Daoy (cell line): ENCODE measurements at places on chromosomes 3 and 15. TPM values are rescaled to one million over a fixed set of nuclear protein-coding genes. Genes with fewer than 3 reads are reported as not detected.

GRCh38 chr3:166013073-166013679, 176.0 kb upstream of the BCHE start:
- no peak for DNase-seq

DNA sequence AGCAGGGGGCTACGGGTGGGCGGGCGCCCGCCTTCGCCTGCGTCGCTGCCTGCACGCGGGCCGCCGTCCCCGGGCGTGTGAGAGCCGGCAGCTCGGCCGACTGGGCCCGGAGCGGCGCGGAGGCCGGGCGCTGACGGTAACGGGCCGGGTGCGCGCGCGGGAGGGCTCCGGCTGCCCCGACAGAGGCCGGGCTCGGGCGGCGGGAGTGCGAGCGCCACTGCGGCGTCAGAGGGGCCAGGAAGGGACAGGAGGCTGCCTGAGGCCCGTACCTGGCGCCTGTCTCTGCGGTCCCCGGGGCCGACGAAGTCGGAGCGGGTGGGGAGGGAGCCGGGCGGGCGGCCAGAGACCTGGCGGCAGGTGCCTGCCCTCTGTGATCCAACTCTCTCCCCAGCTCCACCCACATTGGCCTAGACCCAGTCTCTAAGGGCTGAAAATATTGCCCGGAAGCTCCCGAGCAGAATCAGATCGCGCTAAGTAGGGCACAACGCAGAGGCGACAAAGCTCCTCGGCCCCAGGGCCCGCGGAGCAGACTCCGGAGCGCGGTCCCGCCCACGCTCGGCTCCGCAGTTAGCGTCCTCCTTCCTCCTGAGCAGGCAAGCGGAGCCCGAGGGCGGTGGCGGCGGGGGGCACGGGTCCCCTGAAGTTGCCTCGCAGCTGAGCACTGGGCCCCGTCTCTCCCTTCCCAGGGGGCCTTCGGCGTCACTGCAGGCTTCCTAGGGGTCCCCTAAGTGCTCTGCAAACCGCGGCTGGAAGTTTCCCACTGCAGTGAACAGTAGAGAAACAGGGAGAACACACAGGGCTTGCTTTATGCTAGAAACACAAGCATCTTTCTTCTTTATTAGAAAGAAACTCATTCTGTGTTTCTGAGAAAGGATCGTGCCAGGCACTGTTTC, at the start of gene MAN2A2:
Gene MAN2A2, plus strand, starts transcription at position 463 of the 893 bp plus-strand sequence. CDS start 906 bp downstream, outside the sequence.
- peak; percentile 63 for DNase-seq

GRCh38 chr3:198076722-198077308, 116.8 kb downstream of the LMLN start:
- no peak for DNase-seq

DNA sequence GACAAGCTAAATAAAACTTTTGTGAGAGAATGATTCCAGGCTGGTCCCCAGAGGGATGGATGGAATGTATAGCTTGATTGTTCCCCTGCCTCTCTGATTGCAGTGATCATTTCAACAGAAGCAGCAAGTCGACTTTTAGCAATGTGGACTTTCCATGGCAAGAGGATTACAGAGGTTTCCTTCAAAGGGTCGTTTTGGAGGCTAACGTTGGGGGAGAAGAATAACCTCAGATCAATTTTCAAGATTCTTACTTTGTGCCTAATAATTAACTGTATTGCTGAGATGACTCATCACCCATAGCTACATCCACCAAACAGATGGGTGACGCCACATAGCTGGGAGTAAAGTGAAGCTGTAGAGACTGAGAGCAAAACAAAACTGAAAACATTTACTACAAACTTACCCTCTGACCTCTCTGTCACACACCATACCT, 79.9 kb downstream of the GTPBP8 start:
- peak; percentile 24 for DNase-seq

GRCh38 chr3:148992635-148993255, 1.4 kb downstream of the GYG1 start:
- no peak for DNase-seq

DNA sequence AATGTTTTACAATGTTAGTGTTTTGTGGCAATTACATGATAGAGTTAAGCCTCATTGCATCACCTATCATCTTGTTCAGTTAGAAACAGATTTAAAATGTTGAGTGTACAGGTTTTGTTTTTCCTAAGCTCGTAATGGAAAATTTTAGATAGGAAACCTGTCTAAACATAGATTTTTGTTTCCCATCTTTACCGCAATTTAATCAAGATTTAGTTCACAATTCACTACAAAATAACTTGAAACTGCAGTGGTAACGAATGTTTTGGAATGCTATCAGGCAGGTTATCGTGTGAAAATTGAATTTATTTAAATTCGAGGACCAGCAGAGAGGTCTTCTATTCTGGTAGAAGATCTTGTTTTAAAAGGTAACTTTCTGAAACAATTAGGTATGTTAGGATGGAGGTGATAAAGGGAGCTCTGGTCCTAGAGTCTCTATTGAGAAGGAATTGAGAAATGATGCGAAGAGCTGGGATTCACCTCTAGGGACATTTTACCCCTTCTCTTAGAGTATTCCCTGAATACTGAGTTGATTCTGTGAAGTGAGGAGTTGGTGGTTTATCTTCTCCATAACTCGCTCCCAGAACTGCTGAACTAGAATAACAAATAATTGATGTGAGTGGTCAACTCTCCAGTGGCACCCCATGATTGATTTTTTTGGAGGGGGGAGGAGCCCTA, 1.4 kb downstream of the DOCK3 start:
- DNase-seq: no peak

GRCh38 chr3:196611761-196612483, 27.6 kb upstream of the NRROS start:
- DNase-seq: no peak

GRCh38 chr3:37906734-37907282, 45.1 kb downstream of the CTDSPL start:
- DNase-seq: no peak

DNA sequence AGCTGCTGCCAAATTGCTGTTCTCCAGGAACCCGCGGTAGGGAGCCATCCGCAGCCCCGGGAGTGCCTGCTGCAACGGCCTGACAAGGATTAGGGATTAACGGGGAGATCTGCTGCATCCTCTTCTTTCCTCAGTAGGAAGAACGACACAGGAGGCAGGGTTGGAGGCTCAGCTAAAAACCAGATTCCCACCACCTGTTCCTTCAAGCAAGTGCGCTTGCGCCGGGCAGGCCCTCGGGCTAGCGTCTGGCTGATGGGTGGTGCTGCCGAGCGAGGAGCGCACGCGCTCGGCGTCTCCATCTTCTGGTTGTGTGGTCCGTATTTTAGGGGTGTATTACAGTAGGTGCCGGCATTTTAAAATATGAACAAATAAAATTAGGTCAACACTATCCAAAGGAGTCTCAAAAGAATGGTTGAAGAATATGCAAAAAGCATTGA, 25.4 kb upstream of the SLC25A26 start:
- DNase-seq: peak; percentile 74

DNA sequence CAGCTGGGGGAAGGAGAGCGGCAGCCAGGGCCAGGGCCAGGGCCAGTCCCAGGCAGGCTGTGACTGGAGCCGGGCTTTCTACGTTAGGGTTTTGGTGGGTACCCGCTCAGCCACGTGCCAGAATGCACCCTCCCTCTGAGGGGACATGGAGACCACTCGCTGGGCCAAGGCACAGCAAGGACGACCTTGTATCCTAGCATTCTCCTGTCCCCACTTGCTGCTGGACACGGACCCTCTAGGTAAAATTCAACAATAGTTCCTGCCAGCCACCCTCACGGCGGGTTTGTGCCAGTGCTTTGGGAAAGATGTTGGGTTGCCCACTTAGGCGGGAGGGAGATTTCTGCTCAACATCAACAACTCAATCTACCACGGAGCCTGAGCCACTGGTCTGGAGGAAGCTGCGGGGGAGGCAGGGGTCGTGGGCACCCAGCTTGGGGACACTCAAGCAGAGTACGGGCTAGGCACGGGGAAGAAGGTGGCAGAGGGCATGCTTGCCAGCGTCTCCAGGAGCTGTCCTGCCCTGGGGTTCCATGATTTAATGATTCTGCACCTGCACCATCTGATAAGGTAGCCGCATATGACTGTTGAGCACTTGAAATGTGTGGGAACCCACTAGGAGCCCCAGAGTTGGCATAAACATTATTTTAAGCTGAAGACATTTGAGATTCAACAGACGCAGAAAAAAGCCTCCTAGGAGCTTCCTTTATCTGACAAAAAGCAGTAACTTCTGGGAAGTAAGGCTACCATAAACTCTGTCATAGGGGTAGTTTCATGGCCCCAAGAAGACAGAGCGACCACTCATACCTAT, 22.5 kb upstream of the C15orf39 start:
- no peak for DNase-seq

DNA sequence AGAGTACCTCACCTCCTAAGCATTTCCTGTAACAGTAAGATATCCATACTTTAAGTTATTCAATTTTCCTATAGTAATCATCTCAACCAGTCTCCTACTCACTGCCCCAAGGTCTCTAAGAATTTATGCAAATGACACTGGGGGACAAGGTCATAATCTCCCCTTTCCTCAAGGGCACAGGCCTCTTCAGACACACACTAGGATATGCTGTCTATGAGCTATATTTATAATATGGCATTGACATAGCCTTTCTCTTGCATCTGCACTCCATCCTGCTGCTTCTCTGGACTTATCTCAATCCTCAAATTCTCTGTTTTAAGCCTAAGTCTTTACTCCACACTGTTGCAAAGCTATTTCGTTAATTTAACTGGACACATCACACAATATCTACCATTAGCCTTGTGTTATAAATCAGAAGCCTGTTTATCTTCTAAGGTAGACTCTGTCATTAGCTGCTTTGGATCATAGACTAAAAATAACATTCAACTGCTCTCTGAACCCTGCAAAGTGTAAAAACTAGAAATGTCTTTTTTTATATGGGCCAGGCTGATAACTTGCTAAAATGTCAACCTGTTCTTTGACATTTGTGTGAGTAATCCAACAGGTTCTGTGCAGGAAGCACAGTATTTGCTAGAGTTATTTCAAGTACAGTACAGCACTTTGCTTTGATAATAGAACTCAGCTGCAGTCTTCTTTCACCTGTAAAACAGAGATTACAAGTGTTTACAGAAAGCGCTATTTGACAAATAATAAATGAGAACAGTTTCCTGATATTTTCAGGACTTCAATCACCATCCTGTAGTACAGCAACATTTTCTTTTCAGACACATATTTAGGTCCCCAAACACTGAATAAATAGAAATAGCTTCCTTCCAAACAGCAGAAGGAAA, 17.8 kb upstream of the SEC62 start:
- no peak for DNase-seq

- DNase-seq: peak; percentile 97
Observed at GRCh38 chr3:153138276-153139210, 23.5 kb upstream of the RAP2B start.

- DNase-seq: peak; percentile 80
Observed at GRCh38 chr3:184543843-184544512, 17.6 kb upstream of the EPHB3 start.

DNA sequence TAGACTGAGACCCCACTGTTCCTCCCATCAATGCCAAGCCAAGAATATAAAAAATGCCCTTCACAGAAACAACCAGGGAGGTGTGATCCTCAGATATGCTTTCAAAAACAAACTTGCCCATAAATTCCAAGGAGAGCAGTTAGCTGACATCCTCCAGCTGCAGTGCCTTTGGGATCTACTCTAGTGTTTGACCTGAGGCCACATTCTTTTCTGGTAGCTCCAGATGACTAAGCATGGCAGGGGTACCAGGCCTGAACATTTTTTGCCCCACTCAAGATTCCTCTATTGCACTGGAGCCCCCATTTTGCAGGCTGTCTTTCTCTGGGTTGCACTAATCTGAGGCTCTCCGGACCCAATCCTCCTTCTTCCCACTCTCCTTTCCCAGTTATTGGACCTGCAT, 27.9 kb upstream of the ACP3 start:
- no peak for DNase-seq

DNA sequence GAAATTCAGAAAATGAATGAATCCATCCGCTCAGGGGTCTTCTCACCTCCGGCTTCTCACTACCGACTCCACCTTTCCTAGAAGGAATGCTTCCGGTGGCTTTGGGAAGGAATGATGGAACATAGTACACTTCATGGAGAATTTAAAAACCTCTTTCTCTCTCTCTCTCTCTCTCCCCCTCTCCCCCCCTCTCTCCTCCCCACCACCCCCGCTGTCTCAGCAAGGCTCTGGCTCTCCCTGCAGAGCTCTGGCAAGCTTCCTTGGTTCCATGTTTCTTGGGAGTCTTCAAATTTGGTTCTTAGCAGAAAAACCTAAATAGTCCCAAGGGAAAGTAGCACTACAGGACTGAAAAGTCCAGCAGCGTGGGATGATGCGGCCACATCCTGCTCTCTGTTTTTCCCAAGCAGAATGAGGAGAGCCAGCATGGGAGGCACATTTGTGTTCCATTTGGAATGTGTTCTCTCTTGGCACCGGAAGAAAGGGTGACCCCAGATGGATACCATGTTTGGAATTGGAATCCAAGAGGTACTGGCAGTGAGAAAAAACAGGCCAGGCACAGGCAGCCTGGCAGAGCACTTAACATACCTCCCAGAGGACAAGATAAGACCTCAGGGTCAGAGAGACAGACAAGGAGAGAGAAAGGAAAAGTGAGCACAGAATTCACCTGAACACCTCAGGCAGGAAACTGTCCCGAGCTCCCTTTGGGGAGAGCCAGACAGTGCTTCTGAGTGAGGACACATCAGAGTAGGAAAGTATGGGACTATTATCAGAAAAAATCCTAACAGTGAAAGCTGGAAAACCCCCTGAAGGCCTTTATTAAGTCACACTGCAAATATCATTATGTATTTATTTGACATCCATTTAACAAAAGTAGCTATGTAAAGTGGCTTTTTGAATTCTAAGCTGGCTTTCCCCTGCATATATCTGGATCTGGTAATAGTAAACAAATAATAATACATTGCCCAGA, at the start of gene POPDC2:
Gene POPDC2, minus strand, starts transcription at position 116 of the 967 bp plus-strand sequence. CDS start 166 bp downstream, outside the sequence.
- peak; percentile 28 for DNase-seq

DNA sequence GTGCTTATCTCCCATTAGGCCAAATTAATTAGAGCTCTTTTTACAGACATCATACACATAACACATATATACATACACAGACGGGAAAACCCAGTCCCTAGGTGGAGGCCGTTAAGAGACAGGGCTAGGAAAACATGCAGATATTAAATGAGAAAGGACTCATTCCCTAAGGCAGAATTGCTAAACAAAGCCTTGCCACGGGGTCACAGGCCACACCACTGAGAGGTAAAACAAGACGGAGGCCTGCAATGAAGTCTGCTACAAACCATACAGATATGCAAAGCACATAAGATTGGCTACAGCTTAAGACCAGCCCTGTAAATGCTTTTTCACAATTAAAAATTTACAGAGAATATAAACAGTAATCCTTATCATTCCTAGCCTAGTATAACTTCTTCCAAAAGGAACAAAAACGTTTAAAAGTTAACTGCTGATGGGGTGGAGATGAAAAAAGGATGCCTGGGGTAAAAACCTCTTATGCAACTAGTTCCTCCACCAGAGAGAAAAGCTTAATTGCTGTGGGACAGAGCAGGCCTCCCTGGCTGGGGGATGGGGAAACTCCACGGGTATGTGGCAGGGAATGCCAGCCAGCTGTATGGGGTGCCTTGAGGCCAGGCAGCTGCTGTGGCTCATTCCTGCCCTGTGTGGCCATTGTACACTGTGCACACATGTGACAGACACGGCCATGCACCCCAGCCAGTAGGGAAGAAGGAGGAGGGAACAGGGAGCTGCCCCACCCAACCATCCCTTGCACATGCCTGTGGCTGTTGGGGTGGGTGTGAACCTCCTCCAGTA, 481.4 kb upstream of the LMCD1 start:
- DNase-seq: no peak

C15orf61 gene
- 1.4 and 2.2 TPM in 2 replicates for total RNA-seq

CA12 gene
- total RNA-seq: 5.0 and 5.2 TPM in 2 replicates

GBE1 gene
- total RNA-seq: 18.1 and 28.6 TPM in 2 replicates

ZBBX gene
- not detected in 2 replicates for total RNA-seq

CLDN16 gene
- total RNA-seq: 0.21 and 0.74 TPM in 2 replicates

BDH1 gene
- total RNA-seq: 6.9 and 14.9 TPM in 2 replicates

ACTC1 gene
- not detected in 2 replicates for total RNA-seq

TM4SF1 gene
- total RNA-seq: 206 and 209 TPM in 2 replicates

FBN1 gene
- 73.7 and 80.0 TPM in 2 replicates for total RNA-seq

TGM5 gene
- 0.51 TPM in 1 of 2 replicates, not detected in the other for total RNA-seq

GMPPB gene
- total RNA-seq: 30.8 and 42.0 TPM in 2 replicates

SNTN gene
- total RNA-seq: not detected in 2 replicates
